ENCODE measurements at places on chromosomes 3 and 15. TPM values are rescaled to one million over a fixed set of nuclear protein-coding genes. Genes with fewer than 3 reads are reported as not detected.

ZKSCAN7 gene
- not detected for total RNA-seq

XCR1 gene
- total RNA-seq: not detected

VILL gene
- 0.07 TPM for total RNA-seq

SLC2A2 gene
- total RNA-seq: not detected

WDR49 gene
- total RNA-seq: not detected

TRIM42 gene
- not detected for total RNA-seq

ZMAT3 gene
- 6.4 TPM for total RNA-seq
